ENCODE measurements at places on chromosomes 5 and 9.

DNA sequence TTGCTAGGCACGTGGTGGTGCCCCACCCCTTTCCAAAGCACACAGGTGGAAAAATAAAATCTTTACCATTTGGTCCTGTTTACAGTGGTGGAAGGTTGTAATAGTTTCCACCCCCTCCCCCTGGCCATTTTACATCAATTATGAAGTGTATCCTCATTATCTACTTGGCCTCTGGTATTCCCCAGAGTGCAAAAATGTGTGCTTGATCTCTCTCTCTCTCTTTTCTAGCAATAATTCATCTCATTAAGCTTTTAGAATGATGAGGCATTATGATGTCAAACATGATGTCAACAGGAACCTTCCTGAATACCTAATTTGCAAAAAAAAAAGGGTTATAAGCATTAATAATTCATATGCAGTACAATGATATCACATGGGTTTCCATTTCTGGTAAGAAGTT is 3.1 kb downstream of the PDE8B start:
- no peak for DNase-seq

DNA sequence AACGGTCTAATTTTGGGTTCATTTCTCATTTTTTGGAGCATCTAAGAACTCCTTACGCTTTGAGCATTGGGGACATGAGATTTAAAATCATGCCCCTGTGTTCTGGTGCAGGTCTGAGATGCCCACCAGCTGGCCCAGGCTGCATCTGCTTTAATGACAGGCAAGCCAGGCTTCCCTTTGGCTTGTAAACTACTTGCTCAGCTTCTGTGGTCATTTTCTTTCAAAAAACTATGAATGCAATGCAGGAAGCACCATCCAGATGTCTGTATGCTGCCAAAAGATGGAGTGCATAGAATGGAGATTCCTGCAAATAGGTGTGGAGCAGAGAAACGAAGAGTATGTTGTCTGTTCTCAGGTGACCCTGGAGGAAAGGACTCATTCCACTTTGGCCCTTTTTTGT is 399.9 kb upstream of the ADAMTSL1 start:
- no peak for DNase-seq

GRCh38 chr9:19913151-19913550 is 124.3 kb upstream of the SLC24A2 start:
- no peak for DNase-seq

- peak; percentile 4 for DNase-seq
These were observed 606.3 kb downstream of the TLE1 start for GRCh38 chr9:81083067-81083466.

- DNase-seq, result no peak
These were observed 8.5 kb downstream of the ANKS6 start for GRCh38 chr9:98787766-98788335.

GRCh38 chr9:134136118-134136995 is 475 bp downstream of the WDR5 start:
- peak; percentile 24 for DNase-seq

DNA sequence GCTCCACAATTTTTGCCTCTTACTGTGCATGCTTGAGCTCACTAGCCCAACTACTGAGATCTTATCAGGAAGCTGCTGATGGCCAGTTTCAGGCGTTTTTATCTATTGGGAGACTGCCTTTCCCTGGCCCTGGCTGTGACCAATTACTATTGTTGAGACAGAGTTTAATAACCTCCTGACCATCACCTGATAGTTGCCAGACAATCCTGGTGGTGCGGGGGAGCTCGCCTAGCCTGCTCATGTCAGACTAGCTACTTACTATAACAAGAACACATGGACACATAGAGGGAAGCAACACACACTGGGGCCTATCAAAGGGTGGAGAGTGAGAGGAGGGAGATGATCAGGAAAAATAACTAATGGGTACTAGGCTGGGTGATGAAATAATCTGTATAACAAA is 13.0 kb upstream of the OXCT1 start:
- DNase-seq, result no peak

DNA sequence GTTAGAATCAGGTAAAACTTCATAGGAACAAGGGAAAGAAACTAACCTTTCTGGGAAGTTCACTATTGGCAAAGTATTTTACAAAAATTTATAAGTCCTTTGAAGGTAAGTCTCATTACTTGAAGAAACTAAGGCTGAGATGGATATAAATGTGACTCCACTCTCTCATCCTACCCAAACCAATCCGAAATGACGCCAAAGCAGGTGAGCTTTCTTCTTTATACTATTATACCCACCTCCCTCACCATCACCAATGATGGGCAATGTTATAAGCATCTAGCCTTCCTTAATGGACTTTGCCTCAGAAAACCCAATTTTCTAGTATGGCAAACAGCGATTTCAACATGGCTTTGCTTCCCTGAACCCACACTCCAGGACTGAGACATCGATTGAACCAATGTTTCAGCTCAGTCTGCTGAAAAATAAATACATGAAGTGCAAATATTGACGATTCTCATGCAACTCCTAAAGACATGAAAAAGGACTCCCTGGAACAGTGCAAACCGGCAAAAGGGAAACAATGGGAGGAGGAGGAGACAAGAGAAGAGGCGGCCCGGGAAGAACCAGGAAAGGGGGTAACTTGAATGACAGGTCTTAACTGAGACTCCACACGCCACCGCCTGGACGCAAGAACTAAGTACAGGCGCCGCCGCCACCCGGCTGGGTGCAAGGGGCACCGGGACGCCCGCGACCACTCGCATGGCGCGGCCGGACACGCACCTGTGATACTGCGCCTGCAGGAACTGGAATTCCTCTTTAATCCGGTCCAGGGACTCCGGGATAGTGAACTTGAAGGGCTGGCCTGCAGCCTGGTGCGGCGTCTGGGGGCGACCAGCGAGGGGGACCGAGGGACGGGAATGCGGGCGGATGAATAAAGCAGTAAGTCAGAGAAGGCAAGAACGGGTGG is 2.5 kb downstream of the TLE1 start:
- DNase-seq, result peak; percentile 82

- peak; percentile 43 for DNase-seq
These were observed 520.3 kb downstream of the CDH9 start for GRCh38 chr5:26518065-26518464.

DNA sequence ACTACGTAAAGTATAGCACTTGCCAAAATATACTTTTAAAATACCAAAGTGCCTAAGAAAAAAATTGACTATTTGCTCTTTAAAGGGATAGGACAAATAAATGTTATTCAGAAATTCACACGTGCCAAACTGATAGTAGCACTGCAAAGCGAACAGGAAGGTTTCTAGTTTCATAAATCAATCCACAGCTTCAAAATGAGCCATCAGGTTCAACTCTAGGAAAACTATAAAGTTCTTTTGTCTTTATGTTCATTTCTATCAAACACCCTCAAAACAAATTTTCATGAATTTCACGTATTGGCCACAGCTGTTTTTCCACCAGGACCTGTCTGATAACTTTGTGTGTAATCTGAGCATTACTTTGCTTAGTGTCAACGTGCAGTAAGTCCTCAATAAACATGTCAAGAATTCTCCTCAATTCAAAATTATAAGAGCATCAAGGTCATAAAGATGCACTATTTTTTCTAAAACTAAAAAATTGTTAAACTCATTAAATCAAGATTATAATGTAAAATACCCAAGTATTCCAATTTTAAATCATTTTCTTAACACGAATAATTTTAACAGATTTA is 3.0 kb downstream of the RNF130 start:
- no peak for DNase-seq

DNA sequence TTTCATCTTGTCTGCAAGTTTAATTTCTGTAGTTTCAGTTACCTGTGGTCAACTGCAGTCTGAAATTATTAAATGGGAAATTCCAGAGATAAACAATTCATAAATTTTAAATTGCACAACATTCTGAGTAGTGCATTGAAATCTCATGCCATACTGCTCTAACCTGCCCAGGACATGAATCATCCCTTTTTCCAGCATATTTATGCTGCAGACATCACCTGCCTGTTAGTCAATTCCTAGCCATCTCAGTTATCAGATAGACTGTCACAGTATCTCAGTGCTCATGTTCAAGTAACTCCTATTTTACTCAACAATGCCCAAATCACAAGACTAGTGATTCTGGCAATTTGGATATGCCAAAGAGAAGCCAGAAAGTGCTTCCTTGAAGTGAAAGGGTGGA is 223.0 kb upstream of the GRIA1 start:
- no peak for DNase-seq

DNA sequence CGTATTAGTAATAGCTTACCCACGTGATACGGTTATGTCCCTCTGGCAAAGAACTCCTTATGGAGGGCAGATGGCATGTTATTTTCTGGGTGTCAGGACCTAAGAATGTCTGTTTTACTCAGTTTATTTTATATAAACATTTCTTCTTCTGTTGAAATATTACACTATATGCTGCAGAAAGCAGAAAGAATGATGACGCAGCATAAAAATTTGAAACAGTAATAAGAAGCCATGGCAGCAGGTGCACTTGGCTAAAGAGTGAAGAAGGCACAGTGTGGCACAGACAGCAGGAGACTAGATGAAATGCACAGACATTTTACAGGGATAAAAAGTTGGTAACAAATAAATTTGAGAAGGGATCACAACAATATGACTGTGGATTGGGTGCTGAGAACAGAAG is 46.3 kb upstream of the CDH10 start:
- no peak for DNase-seq

DNA sequence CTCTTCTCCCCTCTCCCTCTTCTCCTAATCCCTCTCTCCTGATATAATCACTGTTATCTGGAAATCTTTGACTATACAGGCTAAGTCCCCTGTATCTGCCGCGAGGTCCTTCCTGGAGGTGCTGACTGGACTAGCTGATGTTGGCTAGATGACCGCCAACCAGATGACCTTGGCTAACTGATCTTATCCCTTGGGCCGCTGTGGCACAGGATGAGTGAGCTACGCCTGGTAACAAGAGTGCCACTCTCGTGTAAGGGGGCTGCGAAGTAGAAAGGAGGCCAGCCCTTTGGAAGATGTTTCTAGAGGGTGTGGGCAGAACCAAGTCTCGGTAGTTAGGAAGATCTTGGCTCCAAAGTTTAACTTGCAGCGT is 345 bp upstream of the PRRC1 start:
- DNase-seq, result no peak

DNA sequence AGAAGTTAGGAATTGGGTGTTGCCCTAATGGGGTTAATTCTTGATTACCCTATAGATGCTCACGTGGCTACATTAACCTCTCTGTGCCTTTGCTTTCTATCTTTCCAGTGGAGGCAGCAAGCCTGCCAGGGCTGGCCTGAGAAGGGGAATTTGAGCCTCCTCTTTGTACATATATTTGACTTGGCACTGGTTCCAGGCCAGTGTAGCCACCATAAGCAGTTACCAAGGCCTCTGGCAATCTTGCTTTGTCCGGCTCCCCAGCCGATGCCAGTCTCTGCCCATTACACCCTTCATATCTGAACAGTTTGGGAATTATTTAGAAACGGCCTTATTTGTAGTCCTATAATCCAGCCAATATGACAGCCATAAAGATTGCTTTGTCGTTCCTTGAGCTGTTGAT is 58.6 kb upstream of the PPARGC1B start:
- DNase-seq, result no peak

DNA sequence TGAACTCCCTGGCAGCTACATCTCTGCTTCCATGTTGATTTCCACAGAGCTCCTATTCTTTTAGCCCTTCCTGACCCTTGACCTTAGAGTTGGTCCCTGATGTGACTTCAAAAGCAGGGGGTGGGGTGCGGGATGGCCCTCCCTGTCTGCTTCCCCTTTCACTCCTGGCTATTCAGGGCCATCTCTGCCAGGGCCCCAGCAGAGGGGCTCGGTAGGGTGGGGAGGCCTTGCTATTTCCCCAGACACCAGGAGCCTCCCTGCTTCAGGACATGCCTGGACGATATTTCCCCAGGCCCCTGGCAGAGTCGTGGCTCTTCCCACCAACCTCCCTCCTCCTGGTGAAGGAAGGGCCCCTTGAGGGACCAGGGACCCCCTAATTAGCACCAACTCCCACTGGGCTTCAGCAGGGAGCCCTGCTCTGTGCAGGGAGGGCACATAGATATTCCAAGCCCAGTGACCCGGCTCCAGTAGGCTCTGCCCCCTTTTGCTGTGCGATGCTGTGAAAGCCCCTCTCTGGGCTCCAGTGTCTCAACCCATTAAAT is 17.3 kb downstream of the CORO2A start:
- DNase-seq, result peak; percentile 31

DNA sequence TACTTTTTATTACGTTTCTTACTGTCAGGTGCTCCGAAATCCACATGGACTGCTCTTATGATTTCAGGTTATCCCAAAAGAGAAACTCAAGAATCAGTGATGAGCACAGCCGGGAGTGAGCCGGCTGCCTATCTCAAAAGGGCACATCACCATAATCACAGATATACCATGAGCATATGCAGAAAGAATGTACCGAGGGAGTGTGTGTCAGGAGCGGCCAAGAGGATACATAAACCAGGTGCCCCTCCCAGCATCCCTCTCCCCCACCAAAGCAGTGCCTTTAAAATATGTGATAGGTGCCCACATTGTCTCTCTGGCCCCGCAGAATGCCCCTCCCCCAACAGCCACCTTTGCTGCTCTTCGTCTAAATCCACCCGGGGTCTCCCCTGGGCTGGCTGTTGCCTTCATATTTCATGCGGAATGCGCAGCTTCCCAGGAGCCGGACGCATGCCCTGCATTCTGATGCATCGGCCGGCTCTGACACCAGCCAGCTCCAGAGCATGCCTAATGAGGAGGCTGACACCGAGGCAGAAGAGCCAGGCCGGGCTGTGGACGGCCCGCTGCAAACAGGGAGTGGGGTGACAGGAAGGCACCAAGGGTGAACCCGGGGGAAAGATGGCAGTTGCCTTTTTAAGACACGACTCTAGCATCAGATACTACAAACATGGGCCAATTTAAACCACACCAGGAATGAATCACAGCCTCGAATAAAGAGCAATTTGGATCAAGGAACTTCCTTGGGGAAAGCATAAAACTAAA is 652.3 kb downstream of the BNC2 start:
- DNase-seq, result no peak

GRCh38 chr5:37803487-37803886 is 36.4 kb downstream of the GDNF start:
- no peak for DNase-seq

DNA sequence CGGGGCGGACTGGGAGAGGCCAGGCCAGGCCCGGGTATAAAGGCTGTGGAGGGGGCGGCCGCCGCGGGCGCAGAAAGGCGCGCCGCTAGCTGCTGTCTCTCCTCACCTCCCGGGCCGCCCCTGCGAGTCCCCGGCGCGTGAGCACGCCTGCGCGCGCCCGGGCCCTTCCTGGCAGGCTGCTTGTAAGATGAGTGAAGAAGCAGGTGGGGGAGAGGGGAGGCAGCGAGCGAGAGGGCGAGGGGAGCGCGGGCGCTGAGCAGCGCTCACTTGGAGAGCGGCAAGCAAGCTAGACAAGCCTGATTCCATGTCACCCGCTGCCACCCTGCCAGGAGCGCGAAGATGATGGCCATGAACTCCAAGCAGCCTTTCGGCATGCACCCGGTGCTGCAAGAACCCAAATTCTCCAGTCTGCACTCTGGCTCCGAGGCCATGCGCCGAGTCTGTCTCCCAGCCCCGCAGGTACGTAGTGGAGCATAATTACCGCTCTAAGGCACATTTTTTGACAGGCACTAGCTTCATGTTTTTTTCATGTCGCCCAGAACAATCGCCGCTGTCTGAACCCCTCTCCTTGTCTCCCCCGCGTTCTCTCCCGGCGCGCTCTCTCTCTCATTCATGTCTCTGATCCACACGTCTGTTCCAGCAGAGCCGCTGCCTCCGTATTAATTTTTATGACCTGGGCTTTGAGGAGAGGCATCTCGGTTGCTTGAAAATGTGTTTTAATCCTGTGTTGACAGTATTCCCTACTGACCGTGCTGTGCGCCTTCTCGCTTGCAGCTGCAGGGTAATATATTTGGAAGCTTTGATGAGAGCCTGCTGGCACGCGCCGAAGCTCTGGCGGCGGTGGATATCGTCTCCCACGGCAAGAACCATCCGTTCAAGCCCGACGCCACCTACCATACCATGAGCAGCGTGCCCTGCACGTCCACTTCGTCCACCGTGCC is at the start of gene POU4F3:
Gene POU4F3, plus strand, starts transcription at position 66 of the 941 bp plus-strand sequence. Its CDS starts 274 bp downstream, at position 340.
- no peak for DNase-seq

All from neuronal stem cell (in vitro differentiated cells).